ENCODE measurements at places on chromosomes 11 and 22.
A peak's percentile ranks its signal among the peaks of the same experiment; 100 is the strongest.

- DNase-seq = peak; percentile 88
Observed at GRCh38 chr11:110093407-110094297, 460 bp downstream of the ZC3H12C start.

GRCh38 chr11:120066738-120067437 is 71.0 kb downstream of the TRIM29 start:
- DNase-seq = no peak

GRCh38 chr11:105923807-105924206 is 98.2 kb downstream of the MSANTD4 start:
- DNase-seq = no peak

DNA sequence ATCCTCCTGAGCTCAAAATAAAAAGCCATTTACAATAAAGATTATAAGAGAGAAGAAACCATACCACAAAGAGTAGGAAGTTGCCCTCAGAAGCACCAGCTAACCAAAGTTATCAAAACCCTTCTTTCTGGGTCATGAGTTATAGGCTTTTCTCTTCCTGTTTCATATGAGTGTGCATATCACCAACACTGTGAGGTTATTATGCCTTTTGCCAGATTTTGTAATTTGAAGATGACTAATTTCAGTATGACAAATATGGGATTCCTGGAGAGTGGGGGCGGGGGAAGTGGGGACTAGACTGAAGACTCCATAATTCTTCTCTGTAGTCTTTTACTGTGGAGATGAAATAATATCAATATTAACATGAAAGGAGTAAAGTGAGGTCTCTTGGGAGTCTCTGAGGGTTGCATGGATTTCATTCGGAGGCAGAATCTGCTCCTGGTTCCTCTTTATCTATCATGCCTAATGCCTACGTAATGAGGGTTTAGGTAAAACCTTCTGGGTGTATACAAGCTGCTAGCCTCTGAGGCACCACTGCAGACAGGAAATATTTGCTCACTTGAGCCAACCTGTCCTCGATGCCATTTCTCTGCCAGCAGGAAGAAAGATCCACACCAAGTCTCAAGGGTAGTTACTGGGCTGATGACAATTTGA is 2.1 kb downstream of the LPXN start:
- DNase-seq = no peak

DNA sequence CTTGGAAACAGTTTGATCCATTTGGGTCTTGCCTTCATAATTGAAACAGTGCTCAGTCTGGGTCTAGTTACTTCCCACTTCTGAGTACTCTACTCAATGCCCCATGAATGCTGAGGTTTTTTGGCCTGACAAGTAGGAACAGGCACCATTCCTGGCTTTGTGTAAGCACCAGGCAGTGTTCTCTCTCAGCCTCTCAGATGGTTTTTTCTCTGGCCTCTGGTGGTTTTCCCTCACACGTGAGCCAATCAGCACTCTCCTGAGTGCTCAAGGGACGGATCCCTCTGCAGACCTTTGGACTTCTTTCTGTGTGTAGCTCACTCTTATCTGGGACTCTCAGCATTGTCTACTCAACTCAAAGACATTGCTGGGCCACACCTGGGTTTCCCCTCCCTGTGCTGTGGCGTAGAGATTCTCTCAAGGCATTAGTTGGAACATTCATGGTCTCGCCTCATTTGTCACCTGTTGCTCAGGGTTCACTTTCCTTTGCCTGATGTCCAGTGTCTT is 21.3 kb downstream of the SIK2 start:
- no peak for DNase-seq

- no peak for DNase-seq
Observed at GRCh38 chr22:19871023-19871844, 16.6 kb upstream of the GNB1L start.

DNA sequence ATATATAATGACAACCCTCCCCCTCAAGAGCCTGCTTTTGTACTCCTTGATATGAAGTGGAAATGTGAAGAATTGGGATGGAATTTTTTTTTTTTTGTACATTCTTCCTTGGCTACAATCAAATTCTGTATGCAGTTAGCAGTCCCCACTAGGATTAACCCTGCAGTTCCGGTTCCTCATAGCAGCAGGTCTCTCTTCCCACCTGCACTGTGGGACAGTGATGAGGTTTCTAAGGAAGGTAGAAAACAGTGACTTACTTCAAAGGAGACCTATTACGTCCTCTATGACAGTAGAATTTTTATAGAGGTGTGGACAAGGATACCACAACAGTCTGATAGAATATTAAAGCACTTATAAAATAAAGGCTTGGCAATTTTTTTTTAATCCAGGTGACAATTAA is 46.3 kb upstream of the ALKBH3 start:
- DNase-seq = no peak

GRCh38 chr11:65206441-65206841 is 24.7 kb downstream of the CAPN1 start:
- DNase-seq = no peak

DNA sequence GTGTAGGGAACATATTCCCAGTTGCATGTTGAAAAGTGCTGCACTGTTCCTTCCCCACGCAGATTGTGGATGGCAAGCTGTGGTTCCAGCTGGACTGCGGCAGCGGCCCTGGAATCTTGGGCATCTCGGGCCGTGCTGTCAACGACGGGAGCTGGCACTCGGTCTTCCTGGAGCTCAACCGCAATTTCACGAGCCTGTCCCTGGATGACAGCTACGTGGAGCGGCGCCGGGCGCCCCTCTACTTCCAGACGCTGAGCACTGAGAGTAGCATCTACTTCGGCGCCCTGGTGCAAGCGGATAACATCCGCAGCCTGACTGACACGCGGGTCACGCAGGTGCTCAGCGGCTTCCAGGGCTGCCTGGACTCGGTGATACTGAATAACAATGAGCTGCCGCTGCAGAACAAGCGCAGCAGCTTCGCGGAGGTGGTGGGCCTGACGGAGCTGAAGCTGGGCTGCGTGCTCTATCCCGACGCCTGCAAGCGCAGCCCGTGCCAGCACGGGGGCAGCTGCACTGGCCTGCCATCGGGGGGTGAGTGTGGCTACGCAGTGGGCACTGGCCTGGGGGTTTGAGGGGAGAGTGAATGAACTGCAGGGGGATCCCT is 102.7 kb upstream of the MTNR1B start:
- no peak for DNase-seq

DNA sequence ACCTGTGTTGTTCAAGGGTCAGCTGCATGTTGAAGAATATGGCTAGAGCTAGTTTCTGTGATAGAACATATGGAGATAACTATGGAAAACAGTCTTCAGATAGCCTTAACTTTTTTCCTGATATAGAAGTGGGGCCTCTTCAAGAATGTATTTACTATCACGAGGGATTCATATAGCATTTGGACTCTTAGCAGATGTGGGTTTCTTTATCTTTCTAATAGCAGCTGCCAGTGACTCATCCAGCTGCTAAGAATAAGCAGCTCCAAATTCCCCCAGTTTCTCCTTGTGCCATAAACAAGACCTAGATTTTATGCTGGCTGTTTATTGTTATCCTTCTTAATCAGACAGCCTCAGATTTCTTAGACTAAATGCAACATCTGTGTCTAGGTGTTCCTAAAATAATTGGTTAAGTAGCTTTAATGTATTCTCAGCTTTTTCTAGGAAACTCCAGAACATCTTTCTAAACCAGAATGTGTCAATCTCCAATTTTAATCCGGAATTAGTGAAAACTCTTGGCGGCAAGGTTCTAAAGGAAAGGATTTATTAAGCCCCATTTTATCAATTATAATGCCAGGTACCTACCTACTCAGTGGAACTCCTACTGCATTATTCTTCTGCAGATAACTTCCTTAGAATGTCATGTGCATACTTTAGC is 119.8 kb downstream of the CSTPP1 start:
- DNase-seq = no peak

GRCh38 chr11:27022659-27023251 is 17.9 kb upstream of the BBOX1 start:
- DNase-seq = no peak

GRCh38 chr11:844693-845644 is 2.3 kb downstream of the TSPAN4 start:
- peak; percentile 93 for DNase-seq

DNA sequence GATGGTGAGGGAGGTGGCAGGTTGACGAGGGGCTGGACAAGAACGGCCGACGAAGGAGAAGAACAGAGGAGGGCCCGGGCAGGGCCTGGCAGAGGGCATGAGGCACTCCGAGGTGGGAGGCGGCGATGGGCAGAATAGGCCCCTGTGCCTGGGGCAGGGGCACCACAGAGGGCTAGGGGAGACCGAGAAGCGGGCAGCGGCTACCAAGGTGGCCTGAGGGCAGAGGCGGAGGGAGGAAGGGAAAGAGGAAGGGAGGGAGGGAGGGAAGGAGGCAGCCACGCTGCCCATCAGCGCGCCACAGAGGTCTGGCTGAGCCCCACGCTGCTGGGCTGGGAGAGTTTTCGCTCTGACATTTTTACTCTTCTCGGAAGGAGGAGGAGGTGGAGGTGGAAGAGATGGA is 11.3 kb downstream of the LSP1 start:
- DNase-seq = peak; percentile 70

DNA sequence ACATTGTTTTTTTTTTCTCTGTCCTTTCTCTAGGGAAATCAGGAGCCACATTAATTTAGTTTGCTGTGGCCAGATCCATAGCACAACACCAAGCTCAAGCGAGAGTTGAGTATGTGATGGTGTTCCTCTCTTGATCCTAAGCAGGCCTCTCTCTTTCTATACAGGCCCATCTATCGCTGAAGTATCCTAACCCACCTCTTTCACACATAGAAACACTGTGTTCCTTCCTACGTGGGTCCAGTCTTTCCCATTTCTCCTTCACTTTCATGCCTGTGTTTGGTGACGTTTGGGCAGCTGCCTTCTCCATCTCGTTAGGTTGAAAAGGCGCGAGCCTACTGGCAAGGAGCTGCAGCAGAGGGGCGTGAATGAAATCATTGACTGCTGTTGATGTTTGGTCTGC is 2.4 kb downstream of the PACS1 start:
- no peak for DNase-seq

- peak; percentile 69 for DNase-seq
Observed at GRCh38 chr11:30488304-30488998, 97.7 kb downstream of the MPPED2 start.

DNA sequence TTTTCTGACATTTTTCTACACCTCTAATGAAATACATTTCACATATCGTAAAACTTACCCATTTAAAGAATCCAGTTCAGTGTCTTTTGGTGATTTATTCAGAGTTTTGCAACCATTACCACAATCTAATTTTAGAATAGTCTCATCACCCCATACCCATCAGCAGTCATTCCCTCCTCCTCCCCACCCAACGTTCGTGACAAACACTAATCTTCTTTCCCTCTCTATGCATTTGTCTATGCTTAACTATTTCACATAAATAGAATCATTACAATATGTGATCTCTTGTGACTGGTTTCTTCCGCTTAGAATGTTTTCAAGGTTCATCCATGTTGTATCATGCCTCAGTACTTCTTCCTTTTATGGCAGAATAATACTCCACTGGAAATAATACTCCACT is 9.5 kb downstream of the TTC28 start:
- no peak for DNase-seq

DNA sequence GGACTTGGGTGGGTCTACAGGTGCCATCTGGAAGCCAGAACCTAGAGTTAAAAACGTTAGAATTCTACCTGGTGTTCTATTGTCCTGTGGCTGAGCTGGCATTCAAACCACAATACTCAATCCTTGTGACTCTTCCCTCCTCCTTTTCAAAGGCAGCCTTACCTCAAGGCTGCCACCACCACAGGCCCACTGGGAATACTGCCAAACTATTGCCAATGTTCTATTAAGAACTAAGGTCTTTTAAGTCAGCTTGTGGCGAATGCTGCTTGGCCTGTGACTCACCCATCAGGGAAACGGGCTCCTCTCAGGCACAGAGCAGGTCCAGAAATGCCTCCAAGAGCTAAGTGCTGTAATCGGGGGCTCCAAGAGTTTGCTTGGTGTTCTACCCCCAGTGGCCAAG is 1008.4 kb downstream of the JRKL start:
- DNase-seq = no peak

GRCh38 chr11:70075836-70076235 is 2.3 kb upstream of the ANO1 start:
- DNase-seq = no peak

DNA sequence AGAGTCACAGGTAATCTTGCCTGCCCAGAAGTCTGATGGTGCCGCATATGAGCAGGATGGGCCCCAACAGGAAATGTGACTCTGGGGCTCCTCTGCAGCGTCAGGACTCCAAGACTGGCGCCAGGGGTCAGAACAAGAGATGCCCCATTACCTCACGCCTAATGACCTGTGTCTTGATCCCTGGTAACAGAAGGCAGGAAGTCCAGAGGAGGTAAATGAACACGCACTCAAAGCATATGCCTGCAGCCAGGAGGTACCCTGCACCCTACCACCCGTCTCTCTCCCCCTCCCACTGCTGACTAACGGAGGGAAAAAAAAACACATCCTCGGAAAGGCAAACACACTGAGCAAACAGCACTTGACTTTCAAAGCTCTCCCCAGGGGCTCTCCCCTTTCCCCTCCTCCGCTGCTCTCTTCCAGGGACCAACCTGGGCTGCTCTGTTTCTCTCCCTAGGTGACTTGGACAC is 37.3 kb downstream of the ABCC8 start:
- DNase-seq = peak; percentile 82

DNA sequence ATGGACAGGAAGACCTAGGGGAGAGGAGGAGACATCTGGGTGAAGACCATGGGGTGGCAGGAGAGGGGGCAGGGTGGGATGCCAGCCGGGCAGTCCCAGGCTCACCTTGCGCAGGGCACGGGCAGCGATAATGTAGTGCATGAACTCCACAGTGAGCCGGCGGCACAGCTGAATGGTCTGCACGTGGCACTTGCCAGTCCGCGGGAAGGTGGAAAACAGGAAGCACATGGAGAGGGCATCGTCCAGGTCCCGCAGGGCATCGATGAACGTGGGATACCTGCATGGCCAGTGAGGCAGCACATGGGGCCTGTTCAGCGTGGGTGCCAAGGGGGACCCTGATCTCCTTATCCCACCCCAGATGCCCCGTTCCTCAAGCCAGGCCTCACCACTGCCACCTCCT is 7.3 kb downstream of the PES1 start:
- no peak for DNase-seq

DNA sequence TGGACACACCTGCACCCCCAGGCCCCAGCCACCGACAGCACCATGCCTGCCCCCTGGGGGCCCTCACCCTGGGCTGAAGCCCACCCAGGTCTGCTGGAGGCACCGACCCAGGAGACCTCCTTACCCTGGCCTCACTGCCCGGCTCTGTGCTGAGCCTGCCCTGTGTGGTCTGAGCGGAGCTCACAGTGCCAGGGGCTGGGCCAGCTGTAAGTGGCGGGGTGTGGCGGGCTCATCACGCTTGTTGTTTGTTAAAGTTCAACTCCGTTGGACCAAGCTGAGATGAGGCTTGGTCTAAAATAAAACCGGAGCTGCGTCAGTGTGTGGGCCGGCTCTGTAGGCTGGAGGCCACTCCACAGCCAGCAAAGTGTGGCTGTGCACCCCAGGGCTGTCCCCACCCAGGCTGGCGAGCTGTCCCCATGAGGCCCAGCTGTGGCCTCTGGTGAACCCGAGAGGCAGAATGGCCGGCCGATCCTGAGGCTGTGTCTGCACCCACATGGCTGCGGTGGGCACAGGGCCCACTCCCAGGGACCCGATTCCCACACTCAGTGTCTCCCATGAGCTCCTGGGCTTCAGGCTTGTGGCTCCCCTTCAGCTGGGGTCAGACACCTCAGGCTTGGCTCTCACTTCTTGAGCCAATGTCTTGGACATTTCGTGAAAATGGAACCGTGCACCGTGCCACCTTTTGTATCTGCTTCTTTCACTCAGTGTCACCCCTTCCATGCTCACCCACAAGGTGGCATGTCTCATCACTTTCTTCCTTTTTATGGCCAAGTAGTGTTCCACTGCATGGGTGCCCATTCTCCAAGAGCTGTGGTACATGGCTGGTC is 137.9 kb downstream of the CTTN start:
- peak; percentile 64 for DNase-seq
